ENCODE measurements at places on chromosomes 4 and X.
A peak's percentile ranks its signal among the peaks of the same experiment; 100 is the strongest.

DNA sequence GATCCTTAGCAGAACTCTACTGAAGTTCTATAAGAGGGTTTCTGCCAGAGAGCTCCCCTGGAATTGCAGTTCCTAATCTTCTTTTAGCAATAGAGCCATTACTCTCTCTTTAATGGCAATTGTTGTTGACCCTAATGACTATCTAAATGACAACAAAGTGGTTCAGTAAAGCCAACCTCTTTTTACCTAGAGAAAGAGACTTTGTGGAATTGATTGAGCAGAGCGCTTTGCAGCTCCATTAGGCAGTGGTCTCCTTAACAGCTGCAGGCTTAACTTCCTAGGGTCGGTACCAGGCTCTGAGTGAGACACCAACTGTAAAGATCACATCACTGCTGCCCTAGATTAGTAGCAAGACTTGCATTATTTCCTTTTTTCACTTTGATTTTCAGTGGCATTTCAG lies 1472.9 kb upstream of the TENM3 start:
- no peak for DNase-seq

GRCh38 chrX:45598861-45599260 lies 398.2 kb upstream of the DIPK2B start:
- no peak for DNase-seq

DNA sequence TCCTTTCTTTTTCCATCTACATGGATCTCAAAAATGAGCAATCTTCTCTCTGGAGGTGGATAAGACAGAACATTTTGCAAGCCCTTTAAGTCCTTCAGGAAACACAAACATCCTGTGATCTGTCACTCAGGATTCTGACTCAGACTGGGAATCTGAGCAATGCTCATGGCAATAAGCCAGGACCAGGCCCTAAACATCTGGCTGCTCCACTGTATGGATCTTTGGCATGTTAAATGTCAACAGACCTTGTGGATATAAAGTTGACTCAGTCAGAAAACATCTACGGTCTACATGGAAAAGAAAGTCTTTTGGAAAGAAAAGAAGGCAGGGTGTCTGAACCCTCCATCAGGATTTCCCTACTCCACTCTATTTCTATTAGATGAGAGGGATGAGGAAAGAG lies 17.8 kb upstream of the CHIC2 start:
- peak; percentile 86 for DNase-seq

- no peak for DNase-seq
These were observed 56.0 kb downstream of the RAI2 start for GRCh38 chrX:17805120-17805519.

GRCh38 chr4:180058691-180059215 lies 2184.4 kb upstream of the TENM3 start:
- DNase-seq: no peak

DNA sequence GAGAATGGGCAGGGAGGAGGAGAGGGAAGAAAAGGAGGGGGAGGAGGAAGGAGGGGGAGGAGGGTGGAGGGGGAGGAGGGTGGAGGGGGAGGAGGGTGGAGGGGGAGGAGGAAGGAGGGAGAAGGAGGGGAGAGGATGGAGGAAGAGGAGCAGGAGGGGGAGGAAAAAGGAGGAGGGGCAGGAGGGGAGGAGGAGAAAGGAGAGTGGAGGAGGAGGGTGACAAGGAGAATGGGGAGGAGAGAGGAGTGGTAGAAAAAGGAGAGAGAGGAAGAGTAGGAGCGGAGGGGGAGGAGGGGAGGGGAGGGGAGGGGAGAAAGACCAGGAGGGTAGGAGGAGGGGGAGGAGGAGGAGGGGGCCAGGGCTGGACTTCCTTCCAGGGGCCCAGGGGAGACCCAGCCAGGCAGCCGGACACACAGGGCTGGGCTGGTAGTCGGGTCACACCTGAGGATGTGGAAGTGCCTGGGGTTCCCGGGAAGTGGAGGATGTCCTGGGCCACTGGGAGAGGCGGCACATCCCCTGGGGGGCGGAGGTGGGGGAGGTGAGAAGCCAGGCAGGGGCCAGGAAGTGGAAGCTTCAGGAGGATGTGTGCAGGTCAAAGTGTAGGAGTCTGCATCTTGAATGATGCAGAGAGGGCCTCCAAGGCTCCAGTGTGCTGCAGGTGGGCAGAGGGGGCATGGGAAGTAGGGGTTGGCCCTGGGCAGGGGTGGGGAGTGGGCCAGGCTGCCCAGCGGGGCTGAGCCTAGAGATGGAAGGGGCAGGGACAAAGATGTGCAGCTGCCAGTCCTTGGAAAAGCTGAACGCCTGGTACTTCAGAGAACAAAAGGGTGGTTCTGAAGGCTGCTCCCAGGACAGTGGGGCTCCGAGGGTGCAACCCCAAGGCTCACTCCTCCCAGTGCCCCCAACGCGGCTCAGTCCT lies 18.8 kb downstream of the IL3RA start:
- DNase-seq: no peak

GRCh38 chr4:23932901-23933308 lies 43.1 kb upstream of the PPARGC1A start:
- DNase-seq: peak; percentile 68

GRCh38 chrX:80747832-80748231 lies 61.8 kb downstream of the BRWD3 start:
- no peak for DNase-seq

DNA sequence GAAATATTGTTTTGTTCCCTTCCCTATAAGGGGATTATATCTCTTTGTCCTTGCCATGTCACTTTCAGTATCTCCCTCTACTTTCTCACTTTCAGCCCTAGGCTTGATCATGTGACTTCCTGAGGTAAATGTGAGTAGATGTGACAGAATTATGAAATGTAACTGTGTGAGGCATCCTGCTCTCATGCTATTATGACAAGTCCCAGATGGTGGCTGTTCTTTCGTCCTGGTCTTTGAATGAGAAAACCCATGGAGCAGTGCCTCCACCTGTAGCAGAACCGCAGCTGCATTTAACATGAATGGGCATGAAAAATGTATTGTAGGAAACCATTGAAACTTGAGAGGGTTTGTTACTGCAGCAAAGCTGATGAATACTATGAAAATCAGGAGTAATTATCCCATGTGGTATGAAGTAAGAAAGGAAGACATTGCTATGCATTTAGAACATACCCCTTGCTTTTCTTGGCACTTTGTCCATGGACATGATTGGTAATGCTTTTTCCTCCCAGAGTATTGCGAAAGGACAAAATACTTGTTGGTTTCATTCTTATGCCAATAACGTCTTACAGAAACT lies 202.2 kb upstream of the GPRIN3 start:
- peak; percentile 39 for DNase-seq

DNA sequence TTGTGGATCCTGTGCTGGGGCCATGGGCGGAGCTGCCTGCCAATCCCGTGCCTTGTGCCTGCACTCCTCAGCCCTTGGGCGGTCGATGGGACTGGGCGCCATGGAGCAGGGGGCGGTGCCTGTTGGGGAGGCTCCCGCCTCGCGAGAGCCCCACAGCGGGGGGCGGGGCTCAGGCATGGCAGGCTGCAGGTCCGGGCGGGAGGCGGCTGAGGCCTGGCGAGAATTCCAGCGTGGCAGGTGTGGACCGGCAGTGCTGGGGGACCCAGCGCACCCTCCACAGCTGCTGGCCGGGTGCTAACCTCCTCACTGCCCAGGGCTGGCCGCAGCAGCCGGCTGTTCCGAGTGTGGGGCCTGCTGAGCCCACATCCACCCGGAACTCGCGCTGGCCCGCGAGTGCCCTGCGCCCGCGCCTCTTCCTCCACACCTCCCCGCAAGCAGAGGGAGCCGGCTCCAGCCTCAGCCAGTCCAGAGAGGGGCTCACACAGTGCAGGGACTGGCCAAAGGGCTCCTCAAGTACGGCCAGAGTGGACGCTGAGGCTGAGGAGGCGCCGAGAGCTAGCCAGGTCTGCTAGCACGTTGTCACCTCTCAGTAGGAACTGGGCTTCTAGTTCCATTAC lies 85.9 kb downstream of the GBA3 start:
- DNase-seq: no peak

- DNase-seq: no peak
These were observed 63.8 kb upstream of the INPP4B start for GRCh38 chr4:142909908-142910307.

DNA sequence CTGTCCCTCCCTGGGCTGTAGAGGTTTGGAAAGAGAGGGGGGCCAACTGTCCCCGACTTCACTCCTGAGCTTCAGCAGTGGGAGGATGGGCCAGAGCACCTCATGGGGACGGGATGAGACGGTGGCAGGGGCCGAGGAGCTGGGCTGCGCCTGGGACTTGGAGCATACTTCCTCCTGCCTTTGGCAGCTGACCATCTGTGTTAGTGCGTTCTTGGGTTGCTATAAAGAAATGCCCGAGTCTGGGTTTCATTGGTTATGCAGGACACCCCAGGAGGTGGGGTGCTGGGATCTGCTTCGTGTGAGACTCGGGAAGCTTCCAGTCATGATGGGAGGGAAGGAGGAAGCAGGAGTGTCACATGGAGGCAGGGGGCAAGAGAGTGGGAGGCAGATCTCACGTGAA lies 7.4 kb downstream of the PSAPL1 start:
- DNase-seq: no peak

DNA sequence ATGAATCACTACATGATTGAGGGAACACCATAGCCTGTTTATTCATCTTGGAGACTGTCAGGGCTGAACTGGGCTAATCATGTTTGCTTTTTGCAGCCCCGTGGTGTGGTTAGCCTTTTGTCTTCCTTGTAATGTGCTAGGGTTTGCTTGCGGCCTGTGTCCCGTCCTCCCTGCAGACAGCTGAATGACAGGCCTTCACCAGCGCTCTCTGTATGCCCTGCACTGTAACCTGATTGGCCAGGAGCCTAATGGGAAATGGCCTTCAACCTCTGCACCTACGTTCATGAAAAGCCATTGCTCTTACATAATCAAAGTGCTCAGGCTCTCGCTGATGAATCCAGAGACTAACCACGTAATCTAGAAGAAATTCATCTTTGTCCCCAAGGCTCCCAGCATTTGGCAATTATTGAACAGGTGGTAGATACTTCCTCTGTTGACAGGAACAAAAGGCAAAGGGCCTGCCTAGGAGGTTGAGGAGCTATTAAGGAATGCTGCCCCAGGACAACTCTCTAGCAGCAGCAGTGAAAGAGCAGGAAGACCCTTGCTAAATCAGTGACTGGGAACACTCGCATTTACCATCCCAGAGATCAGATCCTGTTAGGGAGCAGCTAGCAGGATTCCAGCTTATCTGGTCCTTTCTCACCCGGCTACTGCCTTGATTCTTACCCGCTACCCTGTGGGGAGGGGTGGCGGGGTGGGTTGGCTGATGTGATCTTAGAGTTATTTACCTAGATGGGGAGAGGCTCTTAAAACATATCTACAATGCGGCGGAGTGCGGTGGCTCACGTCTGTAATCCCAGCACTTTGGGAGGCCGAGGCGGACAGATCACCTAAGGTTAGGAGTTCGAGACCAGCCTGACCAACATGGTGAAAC lies 42.3 kb upstream of the FAT1 start:
- no peak for DNase-seq

Data from astrocyte of the cerebellum (primary cell).